Stimulated activated CD8-positive, alpha-beta memory T cell treated with anti-CD3 and anti-CD28 coated beads, Interleukin-15, amount 100 ng/mL, for 4 hours (primary cell): ENCODE measurements at places on chromosomes 13 and 19.
A peak's percentile ranks its signal among the peaks of the same experiment; 100 is the strongest.

GRCh38 chr19:48591021-48591420 is 15.5 kb upstream of the SPACA4 start:
- DNase-seq = no peak

GRCh38 chr13:87234981-87235380 is 436.2 kb upstream of the SLITRK5 start:
- DNase-seq = no peak

GRCh38 chr13:25902891-25903341 is 148.9 kb downstream of the SHISA2 start:
- no peak for DNase-seq

GRCh38 chr19:49781394-49781793 is 14.6 kb downstream of the AP2A1 start:
- DNase-seq = no peak

DNA sequence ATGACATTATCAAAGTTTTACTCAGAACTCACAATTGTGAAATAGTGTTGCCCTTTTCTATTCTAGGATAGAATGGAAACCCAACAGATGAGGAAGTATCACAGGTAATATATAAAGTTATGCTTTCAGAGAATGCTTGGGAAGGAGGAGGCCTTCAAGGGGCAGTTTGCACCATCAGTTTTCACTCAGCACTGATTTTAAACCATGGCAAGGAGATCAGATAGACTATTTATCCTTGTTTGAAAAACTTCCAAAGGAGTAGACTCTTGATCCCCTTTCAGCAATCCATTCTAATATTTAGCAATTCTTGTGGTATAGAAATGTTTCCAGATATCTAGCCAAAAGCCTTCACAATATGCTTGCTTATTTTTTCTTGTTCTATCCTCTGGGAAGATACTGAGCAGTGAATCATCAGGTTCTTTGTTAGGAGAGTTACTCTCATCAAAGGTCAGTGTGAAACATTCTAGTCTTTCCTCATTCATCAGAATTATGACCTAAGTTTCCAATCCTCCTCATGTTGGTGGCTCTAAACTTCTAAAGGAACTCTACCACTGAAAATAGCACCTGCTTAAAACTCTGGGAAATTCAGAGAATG is 3.8 kb downstream of the GPC6 start:
- DNase-seq = no peak

DNA sequence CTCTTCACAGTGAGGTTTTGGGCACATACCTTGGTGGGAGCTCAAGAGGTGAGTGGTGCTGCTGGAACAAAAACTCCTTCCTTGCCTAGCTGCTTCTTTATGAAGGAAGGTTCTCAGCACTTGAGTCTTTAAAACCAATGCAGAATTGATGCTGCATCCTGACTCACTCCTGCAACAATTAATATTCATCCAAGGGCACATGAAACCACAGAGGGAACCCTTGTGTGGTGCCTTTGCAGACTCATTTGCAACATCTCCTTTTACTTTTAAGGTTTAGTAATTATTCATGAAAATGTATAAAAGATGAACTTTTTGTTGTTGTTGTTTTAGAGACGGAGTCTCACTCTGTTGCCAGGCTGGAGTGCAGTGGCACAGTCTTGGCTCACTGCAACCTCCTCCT is 30.1 kb downstream of the OPA3 start:
- DNase-seq = no peak

DNA sequence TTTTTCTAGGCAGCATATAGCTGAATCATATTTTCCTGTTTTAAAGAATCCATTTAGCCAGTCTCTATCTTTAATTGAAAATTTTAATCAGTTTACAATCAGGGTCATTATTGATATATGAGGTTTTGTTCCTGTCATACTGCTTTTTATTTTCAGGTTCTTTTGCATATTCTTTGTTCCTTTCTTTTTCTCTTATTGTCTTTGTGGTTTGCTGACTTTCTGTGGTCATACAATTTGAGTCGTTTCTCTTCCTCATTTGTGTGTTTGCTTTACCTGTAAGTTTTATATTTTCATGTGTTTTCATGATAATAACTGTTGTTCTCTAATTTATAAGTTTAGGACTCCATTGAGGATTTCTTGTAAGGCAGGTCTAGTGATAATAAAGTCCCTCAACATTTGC is 812.6 kb downstream of the DACH1 start:
- no peak for DNase-seq

GRCh38 chr13:102907886-102908515 is 62.2 kb downstream of the ERCC5 start:
- DNase-seq = no peak

GRCh38 chr19:3743486-3743885 is 18.0 kb downstream of the APBA3 start:
- no peak for DNase-seq

GRCh38 chr13:60090574-60090973 is 73.2 kb downstream of the DIAPH3 start:
- DNase-seq = no peak

- DNase-seq = no peak
Measured at GRCh38 chr13:31175847-31176532, 14.3 kb upstream of the HSPH1 start.

- DNase-seq = no peak
Measured at GRCh38 chr13:98072476-98072875, 70.4 kb upstream of the FARP1 start.

DNA sequence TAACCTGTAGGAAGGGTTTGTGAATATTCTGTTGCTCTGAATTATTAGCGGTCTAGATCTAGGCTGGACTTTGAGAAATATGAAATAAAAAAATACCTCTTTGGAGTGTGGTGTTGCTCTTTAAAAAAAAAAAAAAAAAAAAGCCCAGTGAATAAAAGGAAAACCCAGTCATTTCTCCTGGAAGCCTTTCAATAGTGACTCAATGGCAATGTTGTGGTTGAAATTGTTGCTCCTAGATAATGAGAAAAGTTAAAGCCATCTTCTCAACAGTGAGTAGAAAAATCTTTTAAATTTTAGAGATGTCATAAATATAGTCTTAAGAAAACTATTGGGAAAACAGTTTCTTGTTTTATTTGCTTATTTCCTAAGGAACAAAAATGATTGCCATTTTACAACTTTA is 135.3 kb downstream of the RFC3 start:
- no peak for DNase-seq

GRCh38 chr19:52889931-52890330 is 7.5 kb downstream of the ZNF320 start:
- DNase-seq = no peak

DNA sequence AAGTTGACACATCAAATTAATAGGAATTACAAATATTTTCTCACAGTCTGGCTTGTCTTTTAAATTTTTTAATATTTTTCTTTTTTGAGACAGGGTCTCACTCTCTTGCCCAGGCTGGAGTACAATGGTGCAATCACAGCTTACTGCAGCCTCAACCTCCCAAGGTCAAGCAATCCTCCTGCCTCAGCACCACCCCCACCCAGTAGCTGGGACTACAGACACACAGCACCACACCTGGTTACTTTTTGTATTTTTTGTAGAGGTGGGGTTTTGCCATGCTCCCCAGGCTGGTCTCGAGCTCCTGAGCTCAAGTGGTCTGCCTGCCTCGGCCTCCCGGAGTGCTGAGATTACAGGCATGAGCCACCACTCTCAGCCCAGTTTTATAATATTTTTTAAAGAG is 72.0 kb downstream of the SPATA13 start:
- no peak for DNase-seq

DNA sequence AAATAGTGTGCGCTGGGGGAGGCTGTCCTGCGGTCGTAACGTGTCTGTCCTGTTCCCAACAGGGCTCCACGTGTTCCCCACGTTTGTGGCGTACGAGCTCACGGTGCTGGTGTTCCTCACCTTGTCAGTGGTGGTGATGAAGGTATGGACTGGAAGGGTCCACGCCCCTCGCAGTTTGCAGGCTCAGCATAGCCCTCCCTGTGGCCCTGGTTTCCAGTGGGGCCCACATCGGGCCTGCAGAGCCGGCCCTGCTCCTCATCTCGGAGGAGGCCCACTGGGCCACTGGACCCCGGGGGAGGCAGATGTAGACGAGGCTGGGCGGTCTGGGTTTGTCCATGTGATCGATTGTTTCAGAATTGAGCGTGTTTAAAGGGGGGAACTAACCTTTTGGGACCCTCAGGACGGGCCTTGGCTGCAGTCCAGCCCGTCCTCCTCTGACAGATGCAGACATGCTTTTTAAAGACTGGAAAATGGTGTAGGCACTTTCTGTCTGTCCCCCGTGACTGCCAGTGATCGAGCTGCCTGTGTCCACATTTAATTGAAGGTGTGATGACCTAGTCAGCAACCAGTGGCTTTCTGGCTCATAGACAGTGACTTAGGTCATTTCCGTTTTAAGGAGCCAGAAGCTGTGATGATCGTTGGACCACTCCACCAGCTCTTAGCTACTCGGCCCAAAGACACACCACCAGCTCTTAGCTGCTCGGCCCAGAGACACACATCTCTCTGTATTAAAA is 37.1 kb upstream of the TFDP1 start:
- DNase-seq = no peak

DNA sequence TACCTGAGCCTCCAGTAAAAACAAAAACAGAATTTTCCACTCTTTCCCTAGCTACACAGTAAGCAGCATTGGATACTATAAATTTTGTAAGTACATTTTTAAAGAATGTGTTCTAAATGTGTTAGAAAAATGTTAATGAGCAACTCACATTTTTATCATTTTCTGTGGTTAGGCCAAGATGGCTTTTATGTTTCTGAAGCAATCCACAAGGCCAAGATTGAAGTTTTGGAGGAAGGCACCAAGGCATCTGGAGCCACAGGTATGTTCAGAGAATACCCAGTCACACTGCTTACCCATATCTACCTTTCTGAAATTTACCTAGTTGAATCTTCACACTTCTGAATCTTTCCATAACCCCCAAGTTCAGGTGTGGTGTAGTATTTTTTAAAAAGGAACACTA is 21.6 kb downstream of the SERPINE3 start:
- DNase-seq = no peak

GRCh38 chr19:31970027-31970461 is 375.4 kb upstream of the ZNF507 start:
- DNase-seq = no peak

GRCh38 chr19:11434703-11435056 is 241 bp downstream of the ODAD3 start:
- no peak for DNase-seq

- DNase-seq = no peak
Measured at GRCh38 chr19:29872224-29872731, 60.5 kb downstream of the CCNE1 start.

DNA sequence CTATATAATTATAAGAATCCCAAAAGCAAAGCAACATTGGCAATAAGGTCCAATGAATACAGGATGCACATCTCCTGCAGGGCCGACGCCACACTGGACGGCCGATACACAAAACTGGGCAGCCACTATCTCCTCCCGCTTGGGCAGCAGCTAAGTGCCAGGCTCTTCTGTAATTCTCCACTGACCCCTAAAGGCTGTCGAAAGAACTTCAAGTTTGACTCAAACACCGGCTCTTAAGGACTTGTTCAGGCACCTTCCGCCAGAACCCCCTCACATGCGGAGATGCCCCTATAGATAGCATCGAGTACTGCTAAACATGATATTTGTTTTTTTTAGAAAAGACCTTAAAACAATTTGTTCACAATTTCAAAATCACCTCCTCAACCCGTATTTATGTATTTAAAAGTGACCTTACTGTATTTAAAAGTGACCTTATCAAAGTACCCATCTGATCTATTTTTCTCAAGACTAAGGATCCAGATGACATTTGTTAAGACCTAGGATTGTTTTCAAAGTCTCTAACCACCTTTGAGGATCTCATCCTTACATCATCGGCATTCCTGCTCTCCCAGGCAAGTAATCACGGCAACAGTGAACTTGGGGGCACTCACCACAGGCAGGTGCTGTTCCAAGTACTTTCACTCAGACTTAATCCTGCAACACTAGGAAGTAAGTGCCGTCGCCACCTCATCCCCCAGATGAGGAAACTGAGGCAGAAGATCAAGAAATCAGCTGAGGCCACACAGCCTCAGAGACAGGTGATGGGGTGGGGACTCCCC is 77.8 kb downstream of the TUBGCP3 start:
- DNase-seq = no peak

- DNase-seq = no peak
Measured at GRCh38 chr19:958967-959855, 24.9 kb upstream of the WDR18 start.

- DNase-seq = no peak
Measured at GRCh38 chr13:80040981-80041317, 300.0 kb downstream of the SPRY2 start.

GRCh38 chr19:17687857-17688784 is at the start of gene UNC13A:
Gene UNC13A, minus strand, starts transcription at chr19:17688354. Its CDS starts 155 bp downstream, at chr19:17688199.
- no peak for DNase-seq

DNA sequence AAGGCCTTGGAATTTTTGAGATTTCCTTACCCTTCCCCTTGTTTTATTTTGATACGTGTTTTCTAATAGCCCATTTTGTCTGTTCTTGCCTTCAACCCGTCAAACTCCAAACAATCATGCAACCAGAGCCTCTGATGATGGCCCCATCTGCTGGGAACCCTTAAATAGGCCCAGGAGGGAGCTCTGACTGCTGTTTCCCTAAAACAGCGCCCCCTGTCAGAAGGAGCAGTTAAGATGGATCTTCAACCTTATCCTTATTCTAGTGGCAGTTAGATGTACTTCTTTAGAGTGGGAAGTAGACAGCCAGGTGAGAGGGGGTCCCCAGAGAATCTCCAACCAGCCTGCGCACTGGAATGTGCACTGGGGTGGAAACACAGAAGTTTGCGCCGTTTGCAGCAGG is 1031.0 kb upstream of the PCDH9 start:
- no peak for DNase-seq

GRCh38 chr19:661427-662196 is 1.4 kb downstream of the RNF126 start:
- DNase-seq = peak; percentile 49

GRCh38 chr13:31427151-31428100 is 227.7 kb downstream of the B3GLCT start:
- DNase-seq = no peak

- no peak for DNase-seq
Measured at GRCh38 chr19:1925544-1925943, 15.4 kb upstream of the CSNK1G2 start.

DNA sequence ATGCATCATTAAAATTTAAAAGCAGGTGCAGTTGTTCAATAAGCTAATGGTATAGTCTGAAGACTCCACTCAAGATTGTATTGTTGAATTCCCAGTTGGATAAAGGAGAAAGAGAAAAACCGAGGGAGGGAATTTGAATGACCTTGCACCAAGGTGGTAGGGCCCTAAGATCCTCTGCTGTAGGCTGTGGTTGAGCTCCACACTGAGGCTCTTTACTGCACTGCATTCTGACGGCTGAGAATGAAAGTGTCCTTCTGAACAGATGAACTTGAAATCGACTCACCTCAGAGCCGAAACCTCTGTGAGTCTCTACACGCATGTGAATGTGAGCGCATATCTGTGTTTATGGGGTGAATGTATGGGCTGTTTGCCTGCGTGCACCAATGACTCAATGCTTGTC is 388.9 kb upstream of the DACH1 start:
- DNase-seq = no peak

DNA sequence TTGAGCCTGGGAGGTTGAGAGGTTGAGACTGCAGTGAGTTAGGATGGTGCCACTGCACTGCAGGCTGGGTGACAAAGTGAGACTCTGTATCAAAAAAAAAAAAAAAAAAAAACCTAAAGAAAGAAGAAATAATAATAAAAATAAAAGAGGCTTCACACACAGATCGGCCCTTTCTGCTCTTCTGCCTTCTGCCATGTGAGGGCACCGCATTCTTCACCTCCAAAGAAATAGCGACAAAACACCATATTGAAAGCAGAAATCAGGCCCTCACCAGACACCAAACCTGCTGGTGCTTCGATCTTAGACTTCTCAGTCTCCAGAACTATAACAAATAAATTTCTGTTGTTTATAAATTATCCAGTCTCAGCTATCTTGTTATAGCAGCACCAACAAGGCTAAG is 3.0 kb downstream of the ZNF649 start:
- no peak for DNase-seq
